ENCODE measurements at places on chromosomes 2 and 18.

DNA sequence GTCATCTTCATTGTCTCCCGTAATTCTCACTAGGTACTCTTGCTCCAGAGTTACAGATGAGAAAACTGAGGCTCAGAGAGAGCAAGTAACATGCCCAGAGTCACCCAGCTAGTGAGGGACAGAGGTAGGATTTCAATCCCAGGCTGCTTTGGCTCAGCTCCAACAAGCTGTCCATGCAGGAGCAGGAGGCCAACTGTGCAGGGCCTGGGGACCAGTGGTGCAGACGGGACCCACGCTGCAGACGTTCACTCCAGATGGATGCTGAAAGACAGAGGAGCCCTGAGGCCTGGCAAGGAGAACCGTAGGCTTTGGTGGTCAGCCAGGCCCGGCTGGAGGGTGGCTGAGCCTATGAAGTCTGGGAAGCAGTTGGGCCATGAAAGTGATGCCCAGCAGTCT is 102.6 kb downstream of the MCFD2 start:
- no peak for DNase-seq

GRCh38 chr2:20107776-20108175 is 56.3 kb upstream of the LAPTM4A start:
- no peak for DNase-seq

- no peak for DNase-seq
Measured at GRCh38 chr2:155318710-155319109, 620.2 kb downstream of the KCNJ3 start.

GRCh38 chr18:154151-154550 is 4.2 kb upstream of the USP14 start:
- no peak for DNase-seq

DNA sequence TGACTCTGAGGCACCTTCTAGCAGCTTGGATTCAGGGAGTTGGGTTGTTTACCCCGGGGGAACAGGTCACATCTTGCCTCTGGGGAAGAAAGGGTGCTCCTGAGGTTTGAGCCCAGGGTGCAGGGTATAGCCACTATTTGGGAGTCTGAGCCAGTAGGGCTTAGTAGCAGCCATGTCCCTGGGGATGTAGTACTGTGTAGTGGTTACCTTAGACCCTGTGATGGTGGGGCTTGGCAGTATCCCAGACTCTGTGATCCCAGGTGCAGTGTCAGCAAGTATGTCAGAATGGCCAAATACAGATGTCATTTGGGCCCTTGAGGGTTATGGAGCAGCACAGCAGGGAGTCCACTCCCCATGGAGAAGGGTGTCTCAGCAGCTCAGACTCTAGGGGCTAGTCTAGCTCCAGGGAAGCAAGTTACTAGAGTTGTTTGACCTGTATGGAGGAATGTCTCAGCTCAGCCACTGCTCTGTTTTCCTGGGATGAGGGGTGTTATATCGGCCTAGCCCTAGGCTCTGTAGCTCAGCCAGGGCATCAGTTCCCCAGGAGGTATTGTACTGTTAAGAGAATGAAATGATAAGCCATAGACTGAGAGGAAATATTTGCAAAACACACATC is 151.3 kb downstream of the UBR3 start:
- no peak for DNase-seq

DNA sequence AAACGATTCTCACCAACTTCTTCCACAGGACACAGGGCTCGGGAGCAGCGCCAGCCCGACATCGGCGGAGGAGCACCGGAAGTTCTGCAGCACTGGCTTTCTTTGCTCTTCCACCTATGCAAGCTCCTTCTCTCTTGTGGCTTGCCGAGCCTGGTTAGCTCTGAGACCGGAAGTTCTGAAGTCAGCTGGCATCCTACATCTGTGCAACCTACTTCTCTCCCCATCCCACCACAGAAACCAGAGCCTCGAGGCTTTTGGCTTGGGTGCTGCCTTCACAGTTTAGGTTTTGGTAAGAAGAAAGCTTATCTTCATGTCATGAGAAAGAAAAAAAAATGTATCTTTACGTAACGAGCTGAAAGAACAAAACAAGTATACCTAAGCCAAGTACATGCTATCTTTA is 111.7 kb downstream of the ANKRD44 start:
- DNase-seq, result peak; percentile 93

GRCh38 chr2:69577467-69578197 is 65.9 kb downstream of the AAK1 start:
- DNase-seq, result no peak

- DNase-seq, result no peak
Measured at GRCh38 chr2:201806442-201807170, at the start of gene CDK15. Gene CDK15, plus strand, starts transcription at chr2:201806537. Its CDS starts 128 bp downstream, at chr2:201806665.

GRCh38 chr18:44969214-44969795 is 288.6 kb downstream of the SETBP1 start:
- DNase-seq, result no peak

DNA sequence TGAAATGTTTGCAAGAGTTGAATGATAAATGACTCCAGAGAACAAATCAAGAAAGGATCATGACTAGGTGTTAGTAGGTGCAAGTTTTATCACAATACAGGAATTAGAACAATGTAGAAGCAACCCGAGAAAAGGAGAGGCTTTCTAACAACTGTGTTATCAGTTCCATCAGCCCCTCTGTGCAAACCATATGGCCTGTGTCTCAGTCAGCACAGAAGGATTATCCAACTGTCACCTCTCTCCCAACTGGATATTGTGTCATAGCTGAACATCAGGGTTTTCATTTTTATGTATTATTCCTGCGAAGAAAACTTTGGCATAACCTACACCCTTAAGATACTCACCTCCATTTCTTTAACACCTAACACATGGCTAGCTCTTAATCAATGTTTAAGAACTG is 321.6 kb upstream of the RND3 start:
- no peak for DNase-seq

- no peak for DNase-seq
Measured at GRCh38 chr18:67621049-67621713, 104.7 kb upstream of the DSEL start.

GRCh38 chr2:45128580-45128997 is 119.3 kb upstream of the SIX2 start:
- no peak for DNase-seq

DNA sequence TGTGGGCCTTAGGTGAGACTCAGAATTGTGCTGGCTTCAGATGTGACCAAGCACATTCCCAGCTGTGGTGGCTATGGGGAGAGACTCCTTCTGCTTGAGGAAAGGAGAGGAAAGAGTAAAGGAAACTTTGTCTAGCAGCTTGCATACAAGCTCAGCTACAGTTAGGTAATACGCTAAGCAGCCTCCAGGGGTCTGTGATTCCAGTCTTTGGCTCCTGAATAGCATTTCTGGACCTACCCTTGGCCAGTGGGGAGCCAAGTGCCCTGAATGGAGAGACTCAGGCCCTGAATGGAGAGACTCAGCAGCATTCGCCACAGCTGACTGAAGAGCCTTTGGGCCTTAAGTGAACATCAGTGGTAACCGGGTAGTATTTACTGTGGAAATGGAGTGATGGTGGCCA is 227.4 kb upstream of the CDH7 start:
- no peak for DNase-seq

DNA sequence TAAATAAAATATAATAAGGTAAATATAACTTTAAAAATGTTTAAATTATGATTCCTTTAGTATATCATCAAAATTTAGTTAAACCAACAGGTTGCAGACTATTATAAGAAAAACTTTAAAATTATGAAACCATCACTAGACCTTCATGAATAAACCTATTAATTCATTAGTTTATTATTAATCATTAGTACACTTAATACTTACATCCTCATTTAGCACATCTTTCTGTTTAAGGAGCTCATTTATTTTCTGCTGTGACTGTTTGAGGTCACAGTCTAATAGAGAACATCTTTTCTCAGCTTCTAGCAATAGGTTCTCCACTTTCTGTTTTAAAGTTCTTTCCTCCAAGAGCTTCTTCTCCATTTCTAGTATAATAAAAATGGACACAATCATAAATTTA is 52.8 kb downstream of the SLC66A3 start:
- no peak for DNase-seq

- no peak for DNase-seq
Measured at GRCh38 chr18:26504831-26505230, 43.5 kb downstream of the KCTD1 start.

- no peak for DNase-seq
Measured at GRCh38 chr2:13826314-13826853, 806.1 kb upstream of the LRATD1 start.

DNA sequence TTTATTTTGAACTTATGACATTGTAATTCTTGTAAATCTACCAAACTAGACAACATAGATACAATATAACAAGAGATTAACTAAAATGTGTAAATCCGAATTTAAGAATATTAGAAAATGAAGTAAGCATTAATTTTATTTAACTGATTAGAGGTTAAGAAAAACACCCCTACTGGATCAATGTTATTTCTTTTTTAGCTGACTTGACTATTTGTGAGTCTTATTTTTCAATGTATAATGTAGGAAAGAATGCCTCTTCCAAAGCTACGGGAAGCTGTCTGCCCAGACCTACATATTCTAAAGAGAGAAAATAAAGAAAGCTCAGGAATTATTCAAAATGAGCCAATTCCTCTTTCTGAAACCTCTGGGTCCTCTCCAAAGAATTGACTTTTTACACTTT is 490.8 kb upstream of the CDH7 start:
- no peak for DNase-seq

DNA sequence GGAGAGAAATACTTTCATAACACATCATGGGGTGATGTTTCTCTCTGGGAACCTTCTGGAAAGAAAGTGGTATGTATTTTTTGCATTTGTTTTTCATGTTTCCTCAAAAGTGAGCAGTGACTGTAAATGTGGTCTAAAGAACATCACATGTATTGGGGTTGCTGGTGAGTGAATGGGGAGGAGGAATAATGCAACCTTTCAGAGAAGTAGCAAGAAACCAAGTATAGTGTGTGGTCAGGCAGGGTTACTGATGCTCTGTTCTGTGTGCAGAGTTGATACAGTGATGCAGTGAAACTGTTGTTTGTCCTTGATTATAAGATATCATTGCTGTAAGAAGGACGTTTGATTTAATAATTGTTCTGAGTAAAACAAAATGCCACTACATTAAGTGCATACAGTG is 24.1 kb downstream of the ADNP2 start:
- no peak for DNase-seq

GRCh38 chr2:222563106-222563718 is 92.7 kb downstream of the FARSB start:
- DNase-seq, result no peak

- no peak for DNase-seq
Measured at GRCh38 chr2:210315015-210315788, at the start of gene MYL1. Gene MYL1, minus strand, starts transcription at chr2:210315174. Its CDS starts 132 bp downstream, at chr2:210315042.

DNA sequence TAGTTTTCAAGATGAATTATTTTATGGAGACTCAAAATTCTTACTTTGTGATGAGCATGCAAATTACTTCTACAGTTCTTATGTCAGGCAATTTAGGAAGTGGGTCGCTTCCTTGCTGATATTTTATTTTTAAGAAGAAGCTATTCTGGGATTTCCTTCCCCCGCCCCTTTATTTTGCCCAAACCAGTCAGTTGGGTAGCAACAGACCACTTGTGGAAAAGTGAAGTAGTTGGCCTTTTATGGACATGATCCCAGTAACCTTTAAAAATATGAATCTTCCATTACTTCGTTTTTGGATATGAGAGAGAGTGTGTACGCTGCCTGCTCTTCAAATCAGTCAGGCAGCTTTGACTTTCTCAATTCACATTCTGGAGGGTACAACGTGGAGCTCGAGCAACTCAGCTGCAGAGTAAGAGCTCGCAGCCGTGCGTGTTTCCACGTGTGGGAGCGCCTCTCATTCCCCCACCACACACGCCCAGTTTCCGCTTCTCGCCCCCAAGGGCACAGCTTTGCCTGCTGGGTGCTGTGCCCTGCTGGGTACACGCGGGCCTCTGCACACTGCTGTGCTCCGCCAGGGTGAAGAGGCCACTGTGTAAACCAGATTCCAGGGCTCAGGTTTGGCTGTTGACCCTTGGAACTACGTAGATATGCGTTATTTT is 92.6 kb downstream of the ITGB1BP1 start:
- DNase-seq, result no peak

DNA sequence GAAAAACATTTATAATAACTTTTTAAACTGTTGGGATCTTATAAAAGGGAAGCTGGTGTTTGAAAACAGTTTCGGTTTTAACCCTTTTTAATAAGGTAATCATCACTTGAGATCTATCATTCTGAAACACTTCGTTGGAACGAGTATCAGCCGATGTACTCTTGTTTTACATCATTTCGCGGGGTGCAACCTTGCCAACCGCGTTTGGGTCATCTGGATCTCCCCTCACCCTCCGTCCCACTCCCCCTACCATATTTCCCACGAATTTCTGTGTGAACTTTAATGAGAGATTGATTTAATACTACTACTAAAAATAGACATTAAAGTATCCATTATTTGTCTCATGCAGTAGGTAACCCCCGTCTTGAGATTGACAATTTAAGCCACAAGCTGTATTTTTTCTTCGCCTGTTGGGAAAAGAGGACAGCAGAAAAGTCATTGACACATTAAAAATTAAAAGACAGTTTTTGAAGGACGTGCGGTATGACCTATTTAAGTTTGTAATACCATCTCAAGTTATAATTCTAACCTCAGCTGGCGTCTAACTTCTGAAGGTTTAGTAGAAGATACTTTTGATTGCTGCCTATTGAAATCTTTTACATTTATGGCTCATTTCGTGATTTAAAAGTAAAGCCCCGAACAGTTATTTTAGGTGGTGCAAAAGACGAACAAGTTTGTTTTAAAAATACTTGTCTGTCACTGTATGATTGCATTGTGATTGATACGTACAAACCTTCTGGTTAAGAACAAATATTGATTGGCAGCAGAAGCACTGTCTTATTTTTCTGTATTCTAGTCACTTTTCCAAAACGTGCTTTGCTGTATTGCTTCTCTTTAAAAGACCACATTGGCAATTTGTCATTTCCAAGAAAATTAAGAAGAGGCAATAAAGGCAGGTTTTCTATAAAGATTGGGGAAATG is 1.5 kb downstream of the CREB1 start:
- DNase-seq, result no peak

DNA sequence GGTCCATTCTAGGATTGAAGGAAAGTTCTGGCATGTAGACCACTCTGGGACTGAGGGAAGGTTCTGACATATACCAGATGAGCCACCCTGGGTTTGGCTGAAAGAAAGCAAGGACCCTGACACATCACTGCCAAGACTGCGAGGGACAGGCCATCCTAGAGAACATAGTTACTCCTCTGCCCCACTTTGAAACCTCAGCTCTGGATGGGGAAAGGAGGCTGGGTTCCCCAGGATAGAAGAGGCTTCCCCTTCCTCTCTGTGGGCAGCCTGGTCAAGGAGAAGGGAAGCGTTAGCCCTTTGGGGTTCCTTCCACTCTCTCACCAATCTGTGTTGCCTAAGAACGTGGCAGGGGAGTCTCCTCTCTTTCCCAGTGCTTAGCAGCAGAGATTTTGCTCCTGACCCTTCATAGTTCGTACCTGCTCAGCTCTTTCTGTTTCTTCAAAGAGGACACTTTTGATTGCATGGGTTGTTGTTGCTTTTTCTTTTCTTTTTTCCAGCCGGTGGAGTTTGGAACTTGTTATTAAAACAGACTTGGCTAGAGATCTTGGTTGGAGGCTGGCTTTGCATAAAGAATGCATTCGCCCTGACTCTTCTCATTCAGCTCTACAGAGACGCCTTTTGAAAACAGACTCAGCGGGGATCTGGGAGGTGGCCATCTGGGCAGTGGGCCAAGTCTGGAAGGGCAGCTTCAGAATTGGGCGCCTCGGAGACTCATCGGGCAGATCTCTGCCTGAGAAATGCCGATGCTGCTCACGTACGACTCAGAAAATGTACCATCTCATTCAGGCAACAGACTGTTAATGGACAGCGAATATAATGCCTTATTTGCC is 166.1 kb downstream of the CLIP4 start:
- DNase-seq, result no peak

- DNase-seq, result no peak
Measured at GRCh38 chr2:232979871-232980461, 33.1 kb downstream of the NGEF start.

- DNase-seq, result no peak
Measured at GRCh38 chr18:48139431-48140347, 209.2 kb upstream of the SMAD2 start.

Measured in CD4-positive, alpha-beta T cell treated with Interleukin-2 at 100 ng/mL for 4 hours (primary cell).